Stimulated activated CD8-positive, alpha-beta memory T cell treated with anti-CD3 and anti-CD28 coated beads, Interleukin-7, amount 100 ng/mL, for 1 hour (primary cell): ENCODE measurements at places on chromosomes 5 and 9.

- DNase-seq: no peak
These were observed 31.9 kb upstream of the MIER3 start for GRCh38 chr5:56983593-56984361.

DNA sequence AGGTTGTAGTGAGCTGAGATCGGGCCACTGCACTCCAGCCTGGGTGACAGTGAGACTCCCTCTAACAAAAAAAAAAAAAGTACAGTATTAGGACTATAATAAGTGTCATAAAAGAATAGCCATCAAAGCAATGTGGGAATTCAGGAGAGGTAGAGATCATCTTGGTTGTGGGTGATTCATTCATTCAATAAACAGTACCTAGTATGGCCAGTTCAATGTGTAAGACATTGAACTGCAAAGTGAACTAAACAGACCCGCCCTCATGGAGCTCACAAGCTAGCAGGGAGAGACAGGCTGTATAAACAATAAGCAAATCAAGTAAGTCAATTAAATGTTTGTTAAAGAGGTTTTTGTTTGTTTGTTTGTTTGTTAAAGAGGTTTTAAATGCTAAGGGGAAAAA is 146.1 kb upstream of the RANBP3L start:
- no peak for DNase-seq

DNA sequence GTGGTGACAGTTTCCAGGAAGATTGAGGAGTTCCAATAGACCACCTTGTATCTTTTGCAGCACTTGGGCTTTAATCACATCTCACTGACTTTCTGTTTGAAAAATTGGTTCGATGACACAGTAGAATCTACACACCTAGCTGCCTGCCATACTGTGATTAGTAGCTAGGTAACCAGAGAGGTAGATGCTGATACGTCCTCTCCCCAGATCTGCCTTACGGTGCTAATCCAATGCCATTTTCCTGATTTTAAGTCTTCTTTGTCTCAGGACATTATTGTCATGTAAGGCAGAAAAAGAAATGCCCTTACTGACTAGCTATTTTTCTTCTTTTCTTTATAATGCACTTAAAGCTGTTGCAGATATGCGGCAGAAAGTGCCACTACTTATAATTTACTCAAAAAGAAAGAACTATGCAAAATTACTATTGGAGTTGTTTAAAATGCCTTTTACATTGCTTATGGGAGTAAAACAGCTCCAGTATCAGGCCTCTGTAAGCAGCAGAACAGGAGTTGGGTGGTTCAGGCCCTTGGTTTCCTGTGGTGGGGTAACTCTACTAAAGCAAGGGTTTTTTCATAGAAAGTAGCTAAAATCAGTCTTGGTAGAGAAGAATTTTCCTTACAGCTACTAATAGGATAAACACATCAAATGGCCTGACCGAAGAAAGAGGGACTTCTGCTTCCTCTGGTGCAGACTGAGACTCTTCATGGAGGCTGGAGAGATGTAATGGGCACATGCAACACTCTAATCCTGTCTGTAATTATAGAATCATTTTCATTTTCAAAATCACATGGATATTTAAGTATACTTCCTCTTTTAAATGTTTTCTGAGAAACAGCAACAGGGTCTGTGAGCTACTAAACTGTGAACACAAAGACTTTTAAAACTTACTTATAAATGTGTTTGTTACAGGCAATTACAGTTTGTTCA is 177.2 kb downstream of the MAPKAP1 start:
- no peak for DNase-seq

- DNase-seq: no peak
These were observed 963 bp upstream of the CAST start for GRCh38 chr5:96660971-96661854.

DNA sequence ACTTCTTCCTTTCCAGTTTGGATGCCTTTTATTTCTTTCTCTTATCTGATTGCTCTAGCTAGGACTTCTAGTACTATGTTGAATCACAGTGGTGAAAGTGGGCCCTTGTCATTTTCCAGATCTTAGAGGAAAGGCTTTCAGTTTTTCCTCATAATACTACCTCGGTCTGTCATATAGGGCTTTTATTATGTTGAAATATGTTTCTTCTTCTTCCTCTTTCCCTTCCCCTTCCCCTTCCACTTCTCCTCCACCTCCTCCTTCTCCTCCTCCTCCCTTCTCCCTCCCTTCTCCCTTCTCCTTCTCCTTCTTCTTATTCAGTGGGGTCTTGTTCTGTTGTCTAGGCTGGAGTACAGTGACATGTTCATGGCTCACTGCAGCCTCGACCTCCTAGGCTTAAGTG is 9.2 kb upstream of the TERT start:
- DNase-seq: no peak

DNA sequence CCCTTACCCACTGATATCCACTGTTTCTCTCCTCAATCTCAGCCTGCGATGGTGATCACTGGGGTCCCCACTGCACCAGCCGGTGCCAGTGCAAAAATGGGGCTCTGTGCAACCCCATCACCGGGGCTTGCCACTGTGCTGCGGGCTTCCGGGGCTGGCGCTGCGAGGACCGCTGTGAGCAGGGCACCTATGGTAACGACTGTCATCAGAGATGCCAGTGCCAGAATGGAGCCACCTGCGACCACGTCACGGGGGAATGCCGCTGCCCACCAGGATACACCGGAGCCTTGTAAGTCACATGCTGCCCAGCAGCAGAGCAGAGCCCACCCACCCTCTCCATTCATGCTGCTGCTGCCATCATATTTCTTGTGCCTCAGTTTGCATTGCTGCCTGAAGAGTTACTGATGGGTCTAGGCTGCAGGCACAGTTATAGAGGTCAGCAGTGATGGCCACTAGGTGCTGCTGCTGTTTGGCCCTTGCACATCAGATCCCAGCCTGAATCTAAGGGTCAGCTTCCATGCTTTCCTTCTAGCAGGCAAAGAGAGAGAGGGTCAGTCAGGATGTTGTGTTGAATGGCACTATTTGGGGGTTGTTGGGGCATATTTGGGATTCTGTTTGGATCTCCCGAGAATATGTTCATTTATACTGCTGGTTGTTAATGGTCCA is 106.0 kb downstream of the MEGF10 start:
- no peak for DNase-seq
